Activated T-cell treated with anti-CD3 and anti-CD28 coated beads, Interleukin-2, amount 50 U/mL, for 24 hours (primary cell): ENCODE measurements at places on chromosomes 12 and 14.

- no peak for DNase-seq
These were observed 70.4 kb upstream of the PPM1H start for GRCh38 chr12:63005382-63005781.

DNA sequence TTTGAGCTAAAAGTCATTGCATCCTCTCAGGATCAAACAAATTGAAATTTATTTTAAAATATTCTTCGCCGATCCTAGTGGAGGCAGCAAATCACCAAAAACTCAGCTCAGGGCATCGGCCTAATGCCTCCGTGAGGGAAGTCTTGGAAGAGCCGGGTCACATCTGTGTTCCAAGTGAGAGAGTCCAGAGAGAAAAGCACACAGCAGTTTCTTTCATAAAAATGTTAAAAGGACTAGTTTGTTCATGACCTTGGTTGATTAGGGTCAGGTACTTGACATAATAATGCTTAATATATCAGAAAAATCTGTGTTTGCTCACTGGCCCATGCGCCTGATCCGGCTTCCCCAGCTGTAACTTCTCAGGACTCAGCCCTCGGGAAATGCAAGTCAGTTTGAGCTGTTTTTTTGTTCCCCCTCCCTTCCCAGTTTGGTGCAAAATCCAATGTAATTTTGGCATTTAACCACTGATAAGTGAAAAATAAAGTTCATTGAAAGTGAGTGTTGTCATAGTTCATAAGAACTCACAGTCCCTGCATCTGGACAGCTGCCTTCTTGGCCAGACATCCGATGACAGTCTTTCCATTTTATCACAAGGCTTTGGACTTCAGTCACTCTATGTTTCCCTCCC lies 161.7 kb downstream of the CAND1 start:
- DNase-seq = no peak

DNA sequence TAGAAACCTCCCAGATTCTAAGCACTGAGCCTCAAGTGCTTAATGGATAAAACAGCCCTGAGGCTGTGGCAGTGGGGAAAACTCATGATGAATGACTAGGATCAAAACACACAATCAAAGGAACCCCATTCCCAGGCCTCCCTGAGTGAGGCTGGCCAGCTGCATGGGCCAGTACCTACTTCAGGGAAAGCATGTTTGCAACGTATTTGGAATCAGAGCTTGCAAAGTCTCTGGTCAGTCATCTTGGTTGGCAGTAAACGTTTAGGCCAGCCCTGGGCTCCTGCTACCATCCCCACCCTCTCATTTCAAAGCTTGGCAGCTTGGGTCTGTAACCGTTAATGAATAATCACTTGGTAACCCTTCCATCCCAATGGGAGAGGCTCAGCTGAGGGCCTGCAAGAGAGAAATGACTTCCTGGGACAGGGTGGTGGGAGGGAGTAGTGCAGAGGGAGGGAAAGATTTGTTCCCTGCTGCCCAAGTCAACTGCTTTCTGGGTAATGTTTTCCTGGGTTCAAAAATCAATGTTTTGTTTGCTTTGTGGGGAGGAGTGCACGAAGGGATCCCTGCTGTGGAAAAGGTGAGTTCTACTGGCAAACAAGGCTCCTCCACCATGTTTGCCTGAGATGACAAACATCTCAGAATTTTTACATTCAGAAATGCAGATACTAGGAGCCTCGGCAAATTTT lies 2.0 kb upstream of the RNASE8 start:
- no peak for DNase-seq

- DNase-seq = no peak
These were observed 69.3 kb downstream of the SLC35F4 start for GRCh38 chr14:57796556-57796955.

- DNase-seq = peak; percentile 67
These were observed 507 bp downstream of the BAZ2A start for GRCh38 chr12:56629459-56630179.

GRCh38 chr14:66649498-66649897 lies 141.6 kb downstream of the GPHN start:
- no peak for DNase-seq

DNA sequence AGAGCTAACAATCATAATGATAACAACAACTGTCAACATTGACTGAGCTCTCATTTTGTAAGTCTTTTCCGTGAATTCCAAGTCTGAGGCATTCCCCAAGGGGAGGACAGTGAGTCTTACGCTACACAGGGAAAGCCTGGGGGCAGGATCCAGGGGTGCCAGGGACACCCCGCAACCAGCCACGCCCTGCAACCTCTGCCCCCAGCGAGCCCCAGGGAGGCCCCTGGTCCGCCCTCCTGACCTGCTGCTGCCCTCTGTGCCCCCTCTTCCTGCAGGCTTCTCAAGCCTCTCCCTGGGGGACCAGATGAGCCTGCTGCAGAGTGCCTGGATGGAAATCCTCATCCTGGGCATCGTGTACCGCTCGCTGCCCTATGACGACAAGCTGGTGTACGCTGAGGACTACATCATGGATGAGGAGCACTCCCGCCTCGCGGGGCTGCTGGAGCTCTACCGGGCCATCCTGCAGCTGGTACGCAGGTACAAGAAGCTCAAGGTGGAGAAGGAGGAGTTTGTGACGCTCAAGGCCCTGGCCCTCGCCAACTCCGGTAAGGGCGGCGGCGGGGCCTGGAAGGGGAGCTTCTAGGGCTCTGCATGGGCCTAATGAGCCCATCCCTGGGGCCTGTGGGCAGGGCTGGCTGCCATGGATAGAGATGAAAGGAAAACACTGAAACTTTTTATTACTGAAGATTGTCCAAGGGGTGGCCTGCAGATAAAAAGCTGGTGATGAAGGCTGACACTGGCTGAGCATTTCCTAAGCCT lies 115.4 kb downstream of the ESRRB start:
- DNase-seq = no peak

DNA sequence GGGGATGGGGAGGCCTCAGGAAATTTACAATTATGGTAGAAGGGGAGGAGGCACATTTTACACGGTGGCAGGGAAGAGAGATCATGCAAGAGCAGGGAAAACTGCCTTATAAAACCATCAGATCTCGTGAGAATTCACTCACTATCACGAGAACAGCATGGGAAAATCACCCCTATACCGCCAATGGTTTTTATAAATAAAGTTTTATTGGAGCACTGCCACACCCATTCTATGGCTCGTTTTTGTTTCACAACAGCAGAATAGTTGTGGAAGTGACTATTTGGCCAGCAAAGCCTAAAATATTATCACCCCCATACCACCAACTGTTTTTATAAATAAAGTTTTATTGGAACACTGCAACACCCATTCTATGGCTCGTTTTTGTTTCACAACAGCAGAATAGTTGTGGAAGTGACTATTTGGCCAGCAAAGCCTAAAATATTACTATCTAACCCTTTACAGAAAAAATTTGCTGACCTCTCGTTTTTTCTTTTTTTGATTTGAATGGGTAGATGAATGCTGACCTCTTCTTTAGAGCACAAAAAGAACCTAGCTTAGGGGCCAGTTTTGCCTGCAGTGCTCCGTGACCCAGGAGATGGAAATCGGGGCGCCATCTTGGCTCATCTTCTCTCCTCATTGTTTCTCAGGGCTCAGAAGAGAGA lies 77.3 kb upstream of the RIN3 start:
- no peak for DNase-seq

DNA sequence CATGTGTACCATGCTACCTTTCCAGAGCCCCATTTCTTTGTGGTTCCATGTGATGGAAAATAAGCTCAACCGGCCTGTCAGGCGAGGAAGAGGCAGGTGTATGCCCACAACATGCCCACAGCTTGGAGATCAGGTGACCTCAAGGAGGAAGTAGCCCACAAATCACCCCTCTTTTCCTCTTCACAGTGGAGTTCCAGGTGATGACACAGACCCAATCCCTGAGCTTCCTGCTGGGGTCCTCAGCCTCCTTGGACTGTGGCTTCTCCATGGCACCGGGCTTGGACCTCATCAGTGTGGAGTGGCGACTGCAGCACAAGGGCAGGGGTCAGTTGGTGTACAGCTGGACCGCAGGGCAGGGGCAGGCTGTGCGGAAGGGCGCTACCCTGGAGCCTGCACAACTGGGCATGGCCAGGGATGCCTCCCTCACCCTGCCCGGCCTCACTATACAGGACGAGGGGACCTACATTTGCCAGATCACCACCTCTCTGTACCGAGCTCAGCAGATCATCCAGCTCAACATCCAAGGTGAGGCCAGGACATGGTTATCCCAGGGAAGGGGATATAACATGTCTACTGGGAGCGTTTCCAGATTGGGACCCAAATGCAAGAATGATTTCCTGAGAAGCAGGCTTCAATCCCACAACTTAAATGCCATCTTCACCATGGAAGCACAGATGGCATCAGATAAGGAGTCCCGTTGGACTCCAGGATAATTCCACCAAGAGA lies 5.5 kb downstream of the TAPBPL start:
- DNase-seq = peak; percentile 31

DNA sequence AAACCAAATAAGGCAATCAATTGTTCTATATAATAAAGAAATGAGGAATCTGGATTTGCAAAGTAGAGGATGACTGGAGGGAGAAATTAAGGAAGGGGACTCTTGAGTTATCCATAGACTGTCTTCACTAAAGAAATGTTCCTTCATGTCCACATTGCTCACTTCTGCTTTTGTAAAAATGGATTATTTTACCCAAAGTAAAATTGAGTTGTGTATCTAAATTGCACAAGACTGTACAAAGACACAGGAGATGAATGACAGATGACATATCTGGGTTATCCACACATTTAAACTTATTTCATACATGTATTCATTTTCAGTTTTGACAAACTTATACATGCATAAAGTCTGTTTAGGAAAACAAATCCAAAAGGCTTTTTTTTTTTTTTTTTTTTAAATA lies 11.3 kb downstream of the ATP2B1 start:
- no peak for DNase-seq

- DNase-seq = no peak
These were observed 103.6 kb upstream of the CCND2 start for GRCh38 chr12:4169959-4170358.

DNA sequence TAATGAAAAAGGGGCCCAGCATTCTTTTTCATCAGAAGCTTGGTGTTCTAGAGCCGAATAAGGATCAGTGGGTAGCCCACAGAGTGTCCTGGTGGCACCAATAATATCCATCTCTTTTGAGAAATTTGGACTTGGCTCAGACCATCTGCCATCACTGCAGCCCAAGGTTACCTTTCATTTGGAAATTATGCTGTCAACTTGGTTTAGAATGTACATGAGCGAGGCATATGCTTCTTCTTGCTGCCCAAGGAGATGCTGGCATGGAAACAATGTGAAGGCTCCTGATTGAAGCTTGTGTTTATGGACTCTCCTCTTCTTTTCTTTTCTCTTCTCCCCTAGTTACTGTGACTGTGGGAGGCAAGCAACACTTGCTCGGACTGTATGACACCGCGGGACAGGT lies 50.0 kb downstream of the GPHB5 start:
- DNase-seq = no peak

GRCh38 chr12:92511786-92512185 lies 191.0 kb upstream of the PLEKHG7 start:
- no peak for DNase-seq

- no peak for DNase-seq
These were observed 656.0 kb upstream of the MDGA2 start for GRCh38 chr14:48331421-48331820.

GRCh38 chr12:125878483-125878882 lies 813.2 kb downstream of the AACS start:
- DNase-seq = no peak

DNA sequence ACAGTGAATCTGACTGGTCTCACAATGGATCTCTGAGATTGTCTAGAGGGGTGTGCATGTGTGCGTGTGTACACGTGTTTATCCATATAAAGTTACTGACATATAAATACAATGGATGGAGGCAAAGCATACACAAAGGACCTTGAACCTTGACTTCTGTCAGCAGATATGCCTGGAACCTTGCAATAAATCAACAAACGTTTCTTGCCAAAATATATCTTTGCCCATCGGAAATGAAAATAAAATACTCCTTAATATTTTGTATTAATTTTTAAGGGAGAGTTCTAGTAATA lies 52.1 kb upstream of the KCNJ8 start:
- no peak for DNase-seq

GRCh38 chr14:25003537-25003936 lies 46.4 kb downstream of the STXBP6 start:
- no peak for DNase-seq
